Stimulated activated CD4-positive, alpha-beta T cell treated with anti-CD3 and anti-CD28 coated beads, Interleukin-2, amount 100 ng/mL, for 4 hours (primary cell): ENCODE measurements at places on chromosomes 7 and 10.

DNA sequence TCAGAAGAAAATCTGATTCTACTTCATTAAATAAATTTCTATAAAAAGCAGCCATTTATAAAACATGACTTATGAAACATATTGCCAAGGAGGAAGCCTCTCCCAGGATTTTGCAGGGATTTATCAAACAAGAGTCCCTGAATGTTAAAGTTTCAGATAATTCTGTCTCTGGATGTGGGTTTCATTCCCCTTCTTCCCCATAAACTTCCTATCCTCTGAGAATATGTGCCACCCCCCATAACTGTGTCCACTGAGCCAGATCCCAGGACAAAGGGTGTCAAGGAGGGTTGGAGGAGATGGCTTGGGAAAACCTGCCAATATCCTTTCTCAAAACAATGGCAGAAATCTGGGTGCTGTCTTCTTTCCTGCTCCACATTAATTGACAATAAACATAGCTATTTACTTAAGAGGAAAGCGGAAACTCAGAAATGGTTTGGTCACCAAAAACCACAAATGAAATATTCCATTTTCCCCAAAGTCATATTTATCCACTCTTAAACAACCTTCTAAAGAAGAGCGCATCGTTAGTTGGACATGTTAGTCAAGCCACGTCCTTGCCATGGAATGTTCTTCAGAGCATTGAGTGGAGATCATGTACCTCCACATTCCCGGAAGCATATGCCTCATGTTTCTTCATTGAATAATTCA lies 54.3 kb upstream of the AKR1E2 start:
- DNase-seq = no peak

DNA sequence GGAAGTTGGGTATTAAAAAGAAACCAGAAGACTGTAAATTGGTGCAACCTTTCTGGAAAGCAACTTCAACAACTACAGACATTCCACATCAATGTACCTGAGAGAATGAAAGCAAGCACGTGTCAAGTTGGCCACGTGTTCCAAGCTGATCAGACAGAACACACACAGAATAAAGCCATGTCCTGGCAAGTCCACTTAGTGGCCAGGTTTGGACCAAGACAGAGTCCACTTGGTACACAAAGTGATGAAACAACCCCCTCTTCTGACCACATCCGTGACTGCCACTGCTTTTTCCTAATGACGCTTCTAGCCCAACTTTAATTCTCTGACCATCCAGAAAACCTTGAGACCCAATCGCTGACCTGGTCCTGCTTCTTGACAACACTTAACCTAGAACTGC lies 109.4 kb downstream of the ABLIM1 start:
- DNase-seq = no peak

- no peak for DNase-seq
These were observed 456 bp upstream of the DLD start for GRCh38 chr7:107890493-107890961.

DNA sequence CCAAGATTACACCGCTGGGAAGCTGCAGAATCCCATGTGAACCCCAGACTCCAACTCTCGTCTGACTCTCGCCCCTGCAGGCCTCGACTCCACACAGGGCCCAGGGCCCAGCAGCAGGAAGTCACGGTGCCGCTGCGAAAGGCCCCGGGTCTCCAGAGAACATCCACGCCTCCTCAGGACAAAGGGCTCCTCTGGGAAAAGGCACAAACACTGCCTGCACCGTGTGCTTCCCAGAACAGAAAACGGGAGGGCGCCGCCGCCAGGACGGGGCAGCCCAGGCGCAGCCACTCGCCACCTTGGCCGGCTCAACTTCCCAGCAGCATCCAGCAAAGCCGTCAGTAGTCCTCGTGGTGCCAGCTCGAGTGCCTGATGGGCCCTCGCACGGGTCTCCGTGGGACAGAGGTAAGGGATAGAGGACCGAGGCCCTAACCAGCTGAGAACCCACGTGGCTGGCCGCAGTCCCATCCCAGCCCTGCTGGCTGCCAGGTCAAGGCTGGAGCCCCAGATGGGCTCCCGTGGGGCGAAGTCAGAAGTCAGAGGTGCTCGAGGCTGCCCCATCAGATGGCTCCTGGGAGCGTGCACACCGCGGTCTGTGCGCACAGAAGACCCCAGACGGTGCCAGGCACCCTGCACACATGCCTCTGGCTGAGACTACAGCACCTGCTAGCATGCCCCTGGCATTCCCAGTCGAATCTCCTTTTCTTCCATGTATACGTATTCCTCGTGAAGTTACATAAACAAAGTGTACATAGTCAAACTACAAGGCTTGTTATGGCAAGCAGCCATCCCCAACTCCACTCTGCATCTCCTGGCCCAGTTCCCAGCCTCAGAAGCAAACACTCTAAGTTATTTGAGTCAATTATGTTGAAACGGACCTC lies 60.2 kb downstream of the MAD1L1 start:
- no peak for DNase-seq

DNA sequence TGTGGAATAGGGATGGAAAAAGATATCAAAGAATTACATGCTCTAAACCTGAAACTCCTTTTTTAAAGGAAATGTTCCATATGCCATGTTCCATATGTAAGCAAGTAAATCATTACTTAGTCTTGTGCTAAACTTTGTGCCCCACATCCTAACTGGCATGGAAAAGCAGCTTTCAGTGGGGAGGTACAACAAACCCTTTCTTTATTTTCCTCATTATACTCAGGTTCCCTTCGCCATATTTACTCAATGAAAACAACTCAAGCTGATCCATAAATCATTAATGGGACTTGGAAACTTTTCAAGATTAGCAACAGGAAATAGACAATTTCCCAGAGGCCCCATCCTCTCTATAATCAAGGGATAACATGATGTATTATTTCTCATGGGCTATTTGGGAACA lies 56.0 kb downstream of the GSAP start:
- DNase-seq = no peak

GRCh38 chr10:15084502-15084922 lies 4.1 kb downstream of the ACBD7 start:
- no peak for DNase-seq

GRCh38 chr10:124219655-124220054 lies 126.3 kb upstream of the CHST15 start:
- no peak for DNase-seq

- DNase-seq = no peak
These were observed 61.6 kb downstream of the PRSS58 start for GRCh38 chr7:142196066-142196840.

- DNase-seq = no peak
These were observed 31.0 kb upstream of the ETV1 start for GRCh38 chr7:14020339-14020900.

DNA sequence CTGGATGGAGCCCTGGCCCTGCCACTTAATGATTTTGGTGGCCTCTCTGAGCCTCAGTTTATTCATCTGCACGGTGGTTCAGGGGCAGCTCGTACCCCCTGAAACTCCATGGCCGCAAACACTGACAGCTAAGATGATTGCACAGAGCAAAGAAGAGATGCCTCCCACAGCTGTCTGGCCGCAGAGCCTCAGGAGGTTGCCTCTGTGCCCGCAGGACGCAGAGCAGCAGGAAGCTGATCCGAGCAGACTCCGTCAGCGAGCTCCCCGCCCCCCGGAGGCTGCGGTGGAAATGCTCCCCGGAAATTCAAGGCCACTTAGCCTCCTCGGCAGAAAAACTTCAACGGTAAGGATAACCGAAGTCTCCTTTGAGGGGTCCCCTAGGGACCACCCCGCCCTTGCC lies 30.2 kb upstream of the C10orf53 start:
- no peak for DNase-seq

- DNase-seq = no peak
These were observed 54.9 kb upstream of the DPYSL4 start for GRCh38 chr10:132131581-132132420.

- no peak for DNase-seq
These were observed 196.7 kb downstream of the SEMA3E start for GRCh38 chr7:83452256-83452655.

- DNase-seq = no peak
These were observed 10.5 kb downstream of the IKZF1 start for GRCh38 chr7:50314836-50315592.

DNA sequence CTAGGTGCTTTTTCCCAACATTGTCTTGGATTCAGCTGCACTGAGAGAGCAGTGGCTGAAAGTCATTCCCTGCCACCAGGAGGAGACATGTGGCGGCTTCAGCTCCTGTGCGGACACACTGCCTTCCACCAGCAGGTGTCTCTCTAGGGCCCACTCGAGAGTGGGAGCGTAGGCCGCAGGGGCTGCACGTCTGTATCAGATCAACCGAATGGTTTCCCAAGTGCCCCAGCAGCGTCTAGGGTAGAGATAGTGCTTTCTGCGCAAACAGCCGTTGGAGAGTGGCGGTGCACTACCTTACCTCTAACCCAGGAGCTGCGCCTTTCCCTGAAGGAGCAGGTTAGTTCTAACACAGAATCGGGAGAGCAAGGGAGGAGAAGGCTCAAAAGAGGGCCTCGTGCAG lies 31.7 kb downstream of the PAPOLB start:
- DNase-seq = peak; percentile 44

GRCh38 chr7:27992755-27993493 lies 187.7 kb downstream of the JAZF1 start:
- DNase-seq = no peak

- no peak for DNase-seq
These were observed 175.1 kb downstream of the COBL start for GRCh38 chr7:51141451-51142003.

DNA sequence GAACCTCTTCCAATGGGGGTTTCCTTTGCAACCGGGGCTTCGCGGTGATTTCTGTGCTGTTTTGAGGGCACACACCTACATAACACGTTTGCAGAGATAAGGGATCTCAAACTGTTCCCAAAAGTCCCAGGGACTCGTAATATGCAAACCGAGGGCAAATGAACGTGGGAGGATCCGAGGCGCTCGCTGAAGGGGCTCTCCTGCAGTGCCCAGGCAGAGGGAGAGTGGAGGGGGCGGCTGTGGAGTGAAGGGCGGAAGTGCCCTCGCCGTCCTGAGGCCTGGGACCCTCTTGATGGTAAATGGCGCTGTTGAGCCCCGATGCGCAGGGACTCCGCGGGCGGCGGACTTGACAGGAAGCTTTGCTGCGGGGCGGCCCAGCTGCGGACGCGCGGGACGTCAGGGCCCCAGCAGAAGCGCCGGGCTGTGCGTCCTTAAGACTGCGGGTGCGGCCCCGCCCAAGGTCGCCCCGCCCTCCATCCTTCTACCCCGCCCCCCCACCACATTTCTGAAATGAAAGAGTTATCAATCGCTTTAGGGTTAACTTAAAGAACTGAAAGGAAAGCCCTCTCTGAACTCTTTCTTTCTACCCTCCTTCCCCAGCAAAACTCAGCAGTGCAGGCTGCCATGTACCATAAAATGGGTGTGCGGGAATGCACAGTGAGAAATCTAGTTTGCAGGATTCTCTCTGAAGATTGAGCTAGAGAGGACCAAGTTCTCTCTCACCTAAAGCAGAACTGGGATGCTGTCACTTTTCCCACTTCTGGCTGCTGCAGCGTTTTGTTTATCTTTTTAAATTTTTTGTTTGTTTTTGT lies 151.8 kb upstream of the YAE1 start:
- DNase-seq = peak; percentile 2

- DNase-seq = no peak
These were observed 23.4 kb upstream of the RELN start for GRCh38 chr7:104012835-104013234.

GRCh38 chr7:32298408-32299132 lies 191.6 kb downstream of the LSM5 start:
- no peak for DNase-seq

DNA sequence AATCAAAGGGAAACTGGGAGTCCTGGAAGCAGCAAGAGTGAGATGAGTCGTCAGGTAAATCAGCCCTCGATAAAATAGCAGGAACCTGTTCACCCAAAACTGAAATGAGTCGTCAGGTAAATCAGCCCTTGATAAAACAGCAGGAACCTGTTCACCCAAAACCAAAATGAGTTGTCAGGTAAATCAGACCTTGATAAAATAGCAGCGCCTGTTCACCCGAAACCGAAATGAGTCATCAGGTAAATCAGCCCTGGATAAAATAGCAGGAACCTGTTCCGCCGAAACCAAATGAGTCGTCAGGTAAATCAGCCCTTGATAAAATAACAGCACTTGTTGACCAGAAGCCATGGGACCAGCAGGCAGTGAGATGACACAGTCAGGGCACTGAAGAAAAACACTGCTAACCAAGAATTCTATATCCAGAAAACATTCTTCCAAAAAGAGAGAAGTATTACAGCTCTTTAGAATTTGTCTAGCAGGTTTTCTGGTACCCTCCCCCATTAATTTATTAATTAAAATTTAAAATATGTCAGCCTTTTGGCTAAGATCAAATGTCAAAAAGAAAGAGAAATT lies 3.4 kb upstream of the CYP2E1 start:
- DNase-seq = no peak

GRCh38 chr10:77244746-77245145 lies 392.9 kb downstream of the KCNMA1 start:
- DNase-seq = no peak

GRCh38 chr10:6924166-6924565 lies 344.1 kb upstream of the PRKCQ start:
- no peak for DNase-seq

DNA sequence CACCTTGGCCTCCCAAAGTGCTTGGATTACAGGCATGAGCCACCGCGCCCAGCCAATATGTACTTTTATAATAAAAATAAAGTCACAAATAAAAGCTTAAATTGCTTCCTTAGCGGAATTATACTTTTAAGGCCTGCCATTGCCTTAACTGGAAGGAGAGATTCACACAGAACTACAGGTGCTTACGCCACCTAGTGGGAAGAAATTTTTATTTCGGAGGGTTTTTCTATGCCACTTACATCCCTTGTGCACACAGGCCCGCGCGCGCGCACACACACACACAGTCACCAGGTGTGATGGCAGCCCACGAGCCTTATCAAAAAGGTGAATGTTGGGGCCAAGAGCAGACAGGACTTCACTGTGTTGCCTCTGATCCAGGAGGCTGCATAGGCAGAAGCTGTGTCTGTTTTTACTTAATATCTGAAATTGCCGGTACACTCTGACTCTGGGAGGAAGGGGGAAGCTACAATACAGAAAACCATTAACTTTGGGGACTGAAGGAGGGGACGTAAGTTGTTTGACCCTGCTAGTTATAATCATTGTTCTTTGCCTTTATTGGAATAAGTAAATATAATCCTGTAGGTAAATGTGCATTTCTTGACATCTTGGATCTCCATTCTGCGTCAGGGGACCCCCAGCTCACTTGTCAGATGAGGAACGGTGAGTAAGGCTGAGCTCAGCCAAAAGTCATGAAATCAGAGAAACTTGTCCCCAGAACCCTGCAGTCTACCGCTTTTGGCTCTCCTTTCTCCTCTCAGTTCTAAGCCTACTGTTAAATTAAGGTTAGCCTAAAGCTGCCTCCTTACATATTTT lies 87.1 kb downstream of the SLC16A9 start:
- peak; percentile 2 for DNase-seq

GRCh38 chr10:3873728-3874461 lies 88.9 kb upstream of the KLF6 start:
- DNase-seq = no peak
